ENCODE measurements at places on chromosomes 4 and X. TPM values are rescaled to one million over a fixed set of nuclear protein-coding genes. Genes with fewer than 3 reads are reported as not detected.

UCHL1 gene
- 23.0 TPM for total RNA-seq

CABS1 gene
- not detected for total RNA-seq

LRAT gene
- 2.4 TPM for total RNA-seq

CXCL9 gene
- total RNA-seq: not detected

SATL1 gene
- total RNA-seq: not detected

SNX25 gene
- 7.6 TPM for total RNA-seq

PNMA6F gene
- total RNA-seq: not detected

SMIM10L2A gene
- total RNA-seq: 0.80 TPM

DMRTC1 gene
- not detected for total RNA-seq

CXCL5 gene
- total RNA-seq: 20.4 TPM

CCDC158 gene
- 0.04 TPM for total RNA-seq

PDZD4 gene
- total RNA-seq: 0.04 TPM

S100G gene
- not detected for total RNA-seq

DDX53 gene
- not detected for total RNA-seq

CT45A2 gene
- total RNA-seq: not detected

SERTM2 gene
- not detected for total RNA-seq

RRH gene
- not detected for total RNA-seq

XG gene
- total RNA-seq: 11.8 TPM

XAGE2 gene
- total RNA-seq: not detected

ZIC3 gene
- 0.04 TPM for total RNA-seq

PNMA3 gene
- 0.08 TPM for total RNA-seq

TEC gene
- 0.08 TPM for total RNA-seq

PRDM5 gene
- 9.5 TPM for total RNA-seq

TDO2 gene
- total RNA-seq: not detected

PRR27 gene
- not detected for total RNA-seq

IGFBP7 gene
- total RNA-seq: 384 TPM

GLUD2 gene
- 0.23 TPM for total RNA-seq

SPARCL1 gene
- not detected for total RNA-seq

HERC5 gene
- 1.6 TPM for total RNA-seq

TBX22 gene
- not detected for total RNA-seq

SH3D19 gene
- total RNA-seq: 25.2 TPM

TSPYL2 gene
- total RNA-seq: 13.1 TPM

C4orf17 gene
- total RNA-seq: not detected

TNIP3 gene
- 1.4 TPM for total RNA-seq

PLXNA3 gene
- 10.8 TPM for total RNA-seq

BEND2 gene
- not detected for total RNA-seq

TCEAL2 gene
- not detected for total RNA-seq

CDS1 gene
- total RNA-seq: 20.6 TPM

HTN3 gene
- total RNA-seq: not detected

Measured in hair follicular keratinocyte (primary cell).